ENCODE measurements at places on chromosomes 7 and 10.

GRCh38 chr7:122352454-122352853, 47.9 kb upstream of the FEZF1 start:
- DNase-seq = no peak

DNA sequence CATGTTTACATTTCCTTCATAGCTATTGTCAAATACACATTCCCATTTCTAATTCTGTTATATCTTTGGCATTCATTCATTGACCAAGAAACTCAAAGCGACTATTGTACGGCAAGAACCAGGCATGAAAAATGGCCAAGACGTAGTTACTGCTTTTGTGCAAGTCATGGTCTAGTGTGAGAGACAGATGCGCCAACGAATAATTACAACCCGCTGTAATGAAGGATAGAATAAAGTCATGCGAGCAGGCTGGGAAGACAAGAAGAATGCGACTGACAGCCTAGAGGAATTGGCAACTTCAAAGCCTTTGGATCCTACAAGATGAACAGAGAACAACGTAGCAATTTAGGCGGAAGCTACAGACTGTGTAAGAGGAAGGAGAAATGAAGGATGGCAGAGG, 221.2 kb downstream of the CALN1 start:
- DNase-seq = no peak

DNA sequence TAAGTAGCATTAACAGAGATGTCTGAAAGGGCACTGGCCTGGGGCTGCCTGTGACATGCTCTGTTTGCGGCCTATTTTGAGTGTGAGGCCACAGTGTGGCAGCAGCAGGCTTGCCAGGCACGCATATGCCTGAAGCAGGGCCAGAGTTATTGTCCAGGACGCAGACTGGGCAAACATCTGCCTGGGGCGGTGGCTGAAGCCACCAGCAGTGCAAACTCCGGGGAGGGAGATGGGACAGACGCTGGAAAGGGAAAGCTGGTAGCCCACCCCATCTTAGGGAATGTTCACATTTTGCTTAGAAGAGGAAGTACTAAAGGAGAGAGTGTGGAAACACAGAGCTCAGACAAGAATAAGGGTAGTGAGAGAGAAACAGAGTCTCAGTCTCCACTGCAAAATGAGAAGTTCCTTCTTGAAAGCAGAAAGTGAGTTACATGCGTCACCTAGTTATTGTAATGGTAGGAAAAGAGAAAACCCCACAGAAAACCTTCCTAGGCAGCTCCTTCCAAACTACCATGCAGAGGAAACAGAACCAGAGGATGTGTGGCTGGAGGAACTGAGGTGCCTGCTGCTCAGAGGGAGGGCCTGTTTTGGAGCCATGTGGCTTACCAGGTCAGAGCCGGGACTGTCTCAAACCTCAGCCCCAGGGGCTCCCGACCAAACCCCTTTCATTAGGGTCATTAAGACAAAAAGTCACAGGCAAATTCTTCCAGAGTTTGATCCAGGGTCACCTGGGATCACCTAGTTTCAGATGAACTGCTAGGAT, 14.5 kb downstream of the AKR1B1 start:
- DNase-seq = no peak

- no peak for DNase-seq
These were observed 25.1 kb downstream of the CPEB3 start for GRCh38 chr10:92265687-92266258.

DNA sequence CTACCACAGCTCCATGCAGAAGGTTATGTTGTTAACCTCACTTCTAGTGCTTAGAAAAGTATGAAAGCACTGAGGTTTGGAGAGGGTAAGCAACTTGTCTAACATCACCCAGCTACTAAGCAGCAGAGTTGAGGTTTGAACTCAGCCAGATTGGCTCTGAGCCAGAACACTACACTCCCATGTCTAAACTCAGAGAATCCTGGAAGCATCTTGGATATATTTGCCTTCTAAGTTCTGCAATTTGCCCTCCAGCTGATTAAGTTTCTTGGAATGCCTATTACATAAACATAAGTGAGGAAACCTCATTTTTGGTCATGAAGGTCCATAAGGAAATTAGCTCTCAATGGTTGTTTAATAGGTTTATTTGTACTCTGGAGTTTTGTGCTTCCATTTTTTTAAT, 78.1 kb upstream of the PHYHIPL start:
- DNase-seq = no peak

DNA sequence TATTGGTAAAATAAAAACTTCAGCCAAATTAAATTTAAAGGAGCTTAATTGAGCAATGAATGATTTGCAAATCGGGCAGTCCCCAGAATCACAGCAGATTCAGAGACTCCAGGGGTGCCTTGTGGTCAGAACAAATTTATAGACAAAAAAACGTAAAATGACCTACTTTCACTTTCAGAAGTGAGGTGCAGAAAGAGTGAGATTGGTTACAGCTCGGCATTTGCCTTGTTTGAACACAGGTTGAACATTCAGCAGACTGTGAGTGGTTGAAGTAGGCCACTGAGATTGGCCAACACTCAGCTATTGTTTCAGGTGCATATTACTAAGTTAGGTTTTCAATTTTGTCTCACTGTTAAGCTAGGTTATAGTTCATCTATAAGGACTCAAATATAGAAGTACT, 153.4 kb downstream of the BICC1 start:
- no peak for DNase-seq

DNA sequence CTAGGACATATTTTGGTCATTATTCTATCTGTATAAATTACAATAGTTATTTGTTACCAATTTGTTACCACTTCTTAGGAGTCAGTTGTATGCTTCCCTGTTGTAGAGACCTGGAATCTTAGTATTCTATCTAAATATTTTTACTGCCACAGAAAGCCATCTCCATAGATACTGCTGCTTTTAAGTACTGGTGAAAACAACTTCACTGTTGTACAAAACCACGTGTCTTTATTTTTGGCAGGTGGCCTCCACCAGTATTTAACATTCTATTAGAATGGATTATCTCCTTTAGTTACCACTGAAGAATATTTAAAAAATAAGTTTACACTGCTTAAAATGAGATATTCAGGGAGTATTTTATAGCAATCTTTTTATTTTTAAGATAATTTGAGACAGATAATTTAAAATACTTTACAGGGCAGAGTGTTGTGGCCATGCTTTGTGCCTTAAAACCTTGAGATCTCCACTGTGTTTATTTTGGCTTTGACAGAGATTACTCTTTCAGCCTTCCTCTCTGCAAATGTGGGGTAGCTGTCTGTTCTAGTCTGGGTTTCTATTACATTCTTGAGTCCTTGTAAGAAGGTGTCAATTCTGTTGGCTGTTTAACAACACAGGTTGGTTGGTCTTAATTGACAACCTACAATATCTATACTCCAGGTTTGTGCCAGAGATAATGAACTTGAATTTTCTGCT, 185.6 kb downstream of the LRRC4 start:
- DNase-seq = no peak

- peak; percentile 53 for DNase-seq
These were observed 32.2 kb upstream of the AQP1 start for GRCh38 chr7:30879139-30880124.

GRCh38 chr7:110693344-110693743, 397.6 kb upstream of the LRRN3 start:
- DNase-seq = no peak

GRCh38 chr7:641269-641671, 85.2 kb upstream of the DNAAF5 start:
- no peak for DNase-seq

DNA sequence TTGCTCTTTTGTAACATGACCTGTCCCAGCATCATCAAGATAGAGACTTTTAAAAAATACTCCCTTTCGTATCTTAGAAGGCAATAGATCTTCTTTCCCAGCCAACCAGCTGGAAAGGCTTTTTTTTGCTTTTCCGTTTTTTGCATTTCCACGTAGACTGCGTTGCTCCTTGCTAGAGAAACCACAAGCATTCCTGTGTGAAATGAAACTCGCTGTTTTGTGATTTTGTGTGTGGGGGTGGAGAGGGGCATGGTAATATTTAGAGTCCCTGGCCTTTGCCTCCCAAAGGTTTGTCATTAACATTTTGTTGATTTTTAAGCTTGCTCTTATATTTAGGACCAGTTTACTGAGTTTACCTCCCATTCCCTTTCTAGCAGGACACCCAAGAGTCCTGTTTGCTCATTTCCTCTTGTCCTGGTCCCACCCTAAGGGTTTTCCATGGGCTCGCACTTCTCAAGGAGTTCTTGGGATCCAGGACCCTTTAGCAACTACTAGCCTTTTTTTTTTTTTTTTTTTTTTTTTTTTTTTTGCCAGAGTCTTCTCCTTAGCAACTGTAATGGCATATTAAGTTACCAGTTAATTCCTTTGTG, 243.6 kb downstream of the BICC1 start:
- no peak for DNase-seq

- DNase-seq = no peak
These were observed 16.4 kb upstream of the FOXK1 start for GRCh38 chr7:4665661-4666060.

GRCh38 chr7:77157446-77157845, 35.0 kb downstream of the CCDC146 start:
- DNase-seq = no peak

GRCh38 chr10:26574783-26575182, 122.7 kb upstream of the PDSS1 start:
- no peak for DNase-seq

- no peak for DNase-seq
These were observed 132.6 kb downstream of the CHRM2 start for GRCh38 chr7:137001041-137001440.

GRCh38 chr10:13291821-13292773, 7.8 kb downstream of the PHYH start:
- no peak for DNase-seq

GRCh38 chr7:36287371-36288241, 102.1 kb upstream of the ANLN start:
- DNase-seq = no peak

DNA sequence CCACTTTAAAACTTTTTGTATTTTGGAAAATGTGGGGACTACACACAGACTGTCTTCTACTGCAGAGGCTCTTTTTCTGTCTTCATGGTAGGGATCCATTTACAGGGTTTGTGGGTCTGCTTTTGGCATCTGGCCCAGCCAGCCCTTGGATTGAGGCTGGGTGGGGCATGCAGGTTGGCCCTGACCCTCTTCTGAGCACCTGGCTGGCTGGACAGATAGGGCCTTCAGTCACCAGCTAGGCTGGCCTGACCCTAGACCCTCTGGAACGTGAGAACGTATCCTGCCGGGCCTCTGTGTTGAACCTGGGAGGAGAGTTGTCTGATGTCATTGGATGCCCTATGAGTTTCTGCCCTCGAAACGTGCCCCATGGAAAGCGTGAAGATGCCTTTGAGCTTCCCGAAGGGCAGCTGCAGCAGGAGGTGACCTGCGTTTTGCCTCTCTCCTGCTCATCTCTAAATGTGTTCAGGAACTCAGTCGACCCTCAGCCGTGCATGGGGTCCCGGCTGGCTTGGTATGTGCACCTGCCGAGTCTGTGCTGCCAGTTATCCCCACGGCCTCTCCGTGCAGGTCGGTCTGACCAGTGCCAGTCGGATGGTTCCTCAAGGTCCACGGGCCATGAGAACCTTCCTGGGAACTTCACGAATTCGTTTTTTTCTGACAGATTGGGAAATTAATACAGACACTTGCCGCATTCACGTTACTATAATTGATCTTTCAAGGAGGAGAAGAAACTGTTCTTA, 74.9 kb downstream of the MGMT start:
- DNase-seq = no peak

Measured in WTC11 (cell line).